ENCODE measurements at places on chromosomes 1 and 21.

GRCh38 chr1:114691061-114691460 is 4.3 kb downstream of the AMPD1 start:
- no peak for DNase-seq

- DNase-seq: no peak
Measured at GRCh38 chr1:186142916-186143315, 232.1 kb downstream of the TPR start.

- no peak for DNase-seq
Measured at GRCh38 chr1:241964550-241965282, 7.1 kb downstream of the BECN2 start.

- no peak for DNase-seq
Measured at GRCh38 chr1:22489823-22490222, 38.2 kb downstream of the ZBTB40 start.

GRCh38 chr21:42552407-42553336 is 39.0 kb downstream of the SLC37A1 start:
- DNase-seq: no peak

- DNase-seq: no peak
Measured at GRCh38 chr1:16421201-16421600, 16.0 kb downstream of the SPATA21 start.

All from NCI-H1417 treated with DMSO at 0.1 percent for 48 hours (cell line).